ENCODE measurements at places on chromosomes 5 and 9.

DNA sequence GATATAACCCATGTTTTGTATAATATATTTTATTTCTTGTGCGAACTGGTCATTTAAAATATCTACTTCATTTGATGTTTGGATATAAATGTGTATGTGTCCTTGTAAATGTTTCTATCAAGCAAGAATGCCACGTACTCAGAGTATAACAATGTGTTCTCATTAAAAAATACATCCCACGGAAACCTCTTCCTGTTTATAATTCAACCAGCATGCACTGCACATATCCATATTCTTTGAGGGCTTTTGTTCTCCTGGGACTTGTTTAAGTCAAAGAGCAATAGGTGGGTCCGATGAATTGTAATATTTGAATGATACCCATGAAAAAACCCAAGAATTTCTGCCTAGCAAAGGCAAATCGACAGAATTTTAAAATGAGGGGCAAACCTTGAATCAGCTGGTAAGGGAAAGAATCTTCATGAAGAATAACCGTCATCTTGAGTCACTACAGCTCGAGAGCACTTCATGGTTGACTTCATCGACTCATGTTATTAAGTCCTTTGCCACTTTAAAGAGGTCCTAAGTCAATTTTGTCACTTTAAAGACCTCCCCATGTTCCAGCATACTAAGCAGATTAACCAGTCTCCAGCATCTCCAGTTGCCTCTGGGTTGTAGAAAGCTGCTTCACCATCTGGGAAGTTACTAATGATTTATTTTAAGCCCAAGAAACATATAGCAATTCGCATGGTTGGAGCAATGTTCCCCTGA is 80.6 kb downstream of the NPR3 start:
- DNase-seq, result no peak

- peak; percentile 47 for DNase-seq
Measured at GRCh38 chr5:94524841-94525697, 93.3 kb downstream of the KIAA0825 start.

DNA sequence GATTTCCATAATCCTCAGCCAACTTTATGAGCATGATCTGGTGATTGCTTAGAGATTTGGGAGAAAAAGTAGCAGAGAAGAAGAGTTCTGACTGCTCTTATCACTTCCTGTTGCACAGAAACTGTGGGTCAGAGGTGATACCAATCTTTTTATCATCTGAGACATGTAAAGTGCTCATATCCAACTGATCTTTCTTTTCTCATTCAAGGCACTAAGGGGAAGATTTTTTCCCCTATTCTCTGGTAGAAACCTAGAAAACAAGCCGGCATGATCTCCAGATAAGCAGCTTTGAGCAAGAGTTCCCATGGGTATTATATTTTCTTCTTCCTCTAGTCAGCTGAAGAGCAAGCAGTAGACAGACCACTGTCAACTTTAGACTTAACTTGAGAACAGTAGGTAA is 29.0 kb upstream of the GPR150 start:
- DNase-seq, result no peak

DNA sequence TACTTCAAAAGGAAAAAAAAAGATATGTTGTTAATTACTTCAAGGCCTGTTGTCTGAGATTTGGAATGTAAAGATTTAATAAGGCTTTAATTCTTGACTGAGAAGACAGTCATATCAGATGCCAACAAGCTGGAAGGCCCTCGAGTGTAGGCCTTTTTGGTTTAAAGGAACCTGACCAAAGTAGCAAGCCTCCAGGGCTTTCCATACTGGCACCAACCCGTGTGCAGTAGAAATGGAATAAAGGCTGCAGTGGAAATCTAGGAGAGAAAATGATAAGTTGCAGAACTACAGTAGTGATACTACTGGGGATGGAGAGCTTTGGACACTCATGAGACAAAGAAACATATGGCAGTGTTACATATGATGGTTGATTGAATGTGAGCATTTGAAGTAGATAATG is 358.0 kb downstream of the TAF11L14 start:
- no peak for DNase-seq

- no peak for DNase-seq
Measured at GRCh38 chr5:14414656-14415023, 167.0 kb upstream of the OTULINL start.

- no peak for DNase-seq
Measured at GRCh38 chr9:105921057-105921726, 226.9 kb downstream of the TMEM38B start.

- DNase-seq, result no peak
Measured at GRCh38 chr5:136311999-136312398, 53.3 kb downstream of the TRPC7 start.

DNA sequence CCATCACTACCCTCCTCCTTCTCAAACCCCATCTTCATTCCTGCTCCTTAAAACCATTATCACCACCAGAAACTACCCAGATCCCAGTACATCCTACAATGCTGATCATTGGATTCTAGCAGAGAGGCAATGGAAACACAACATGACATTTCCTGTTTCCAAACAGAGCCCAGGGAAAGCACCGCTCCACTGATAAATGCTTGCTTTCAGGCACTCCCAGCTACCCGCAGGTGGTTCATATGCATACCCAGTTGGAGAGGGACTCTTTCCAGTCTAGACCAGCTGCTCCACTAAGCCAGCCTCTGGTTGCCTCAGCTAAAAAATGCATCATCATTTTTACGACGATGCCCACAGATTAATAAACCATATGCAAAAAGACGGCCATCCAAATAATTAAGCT is 39.2 kb upstream of the ACO1 start:
- no peak for DNase-seq

DNA sequence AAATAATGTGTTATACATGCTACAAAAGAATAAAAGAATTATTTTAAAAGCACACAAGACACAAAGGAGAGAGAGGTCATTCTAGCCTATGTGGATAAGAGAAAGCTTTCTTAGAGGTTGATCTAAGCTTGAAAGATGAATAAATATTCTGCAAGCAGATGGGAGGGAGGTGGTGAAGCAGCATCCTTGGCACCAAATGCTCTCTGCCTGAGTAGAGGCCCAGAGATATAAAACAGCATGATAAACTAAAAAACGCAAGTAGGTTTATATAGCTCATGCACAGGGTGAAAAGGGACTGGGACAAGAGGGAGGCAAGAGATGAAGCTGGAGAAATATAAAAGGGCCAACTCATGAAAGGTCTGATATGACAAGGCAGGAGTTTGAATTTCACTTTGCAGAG is 283.2 kb upstream of the POU5F2 start:
- DNase-seq, result no peak

GRCh38 chr5:95924720-95925377 is 36.8 kb downstream of the ELL2 start:
- peak; percentile 88 for DNase-seq

GRCh38 chr5:39466846-39467245 is 42.1 kb upstream of the DAB2 start:
- DNase-seq, result peak; percentile 72

DNA sequence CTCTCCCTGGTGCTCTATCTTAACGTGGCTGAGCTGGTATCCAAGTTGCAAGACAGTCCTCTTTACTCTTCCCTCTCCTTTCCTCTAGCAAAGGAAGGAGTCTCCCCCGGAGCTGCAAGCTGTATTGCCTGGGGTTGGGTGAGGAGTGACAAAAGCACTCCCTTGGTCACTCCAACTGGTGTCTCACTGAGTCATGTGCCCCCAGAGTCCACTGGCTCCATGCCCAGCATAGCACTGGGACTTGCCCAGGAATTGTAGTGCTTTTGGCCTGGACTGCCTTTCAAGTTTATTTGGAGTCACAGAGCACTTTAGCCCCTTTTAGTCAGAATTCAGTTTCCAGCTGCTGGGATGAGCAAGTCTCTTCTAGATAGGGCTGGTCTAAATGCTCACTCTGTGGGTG is 82.6 kb upstream of the FST start:
- no peak for DNase-seq

DNA sequence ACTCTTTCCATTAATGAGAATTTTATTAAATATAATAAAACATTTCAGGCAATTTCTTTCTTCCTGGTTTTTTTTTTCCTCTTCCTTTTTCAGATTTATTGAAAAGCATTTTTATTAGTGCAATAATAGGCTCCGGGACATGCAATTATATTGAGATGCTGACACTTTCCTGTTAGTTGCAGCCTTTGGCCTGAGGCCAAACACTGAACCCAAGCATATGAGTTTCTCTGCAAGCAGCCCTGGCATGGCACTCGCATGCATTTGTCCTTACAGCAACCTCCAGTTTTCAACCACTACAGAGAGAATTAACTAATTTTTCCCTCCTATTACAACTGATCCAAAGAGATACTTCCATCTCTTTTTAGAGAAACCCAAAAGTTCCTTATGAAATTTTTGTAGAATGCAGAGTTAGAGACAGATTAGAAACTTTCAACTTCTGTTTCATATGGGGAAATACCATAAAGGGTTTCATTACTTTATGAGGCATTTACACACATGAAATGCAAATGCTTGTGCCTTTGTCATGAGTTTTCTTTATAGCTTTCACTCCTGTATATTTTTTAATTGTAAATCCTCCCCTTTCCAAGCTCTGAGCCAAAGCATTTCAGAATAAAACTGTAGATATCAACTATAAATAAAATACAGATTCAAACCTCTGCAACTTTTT is 183.0 kb downstream of the CETN3 start:
- DNase-seq, result no peak

DNA sequence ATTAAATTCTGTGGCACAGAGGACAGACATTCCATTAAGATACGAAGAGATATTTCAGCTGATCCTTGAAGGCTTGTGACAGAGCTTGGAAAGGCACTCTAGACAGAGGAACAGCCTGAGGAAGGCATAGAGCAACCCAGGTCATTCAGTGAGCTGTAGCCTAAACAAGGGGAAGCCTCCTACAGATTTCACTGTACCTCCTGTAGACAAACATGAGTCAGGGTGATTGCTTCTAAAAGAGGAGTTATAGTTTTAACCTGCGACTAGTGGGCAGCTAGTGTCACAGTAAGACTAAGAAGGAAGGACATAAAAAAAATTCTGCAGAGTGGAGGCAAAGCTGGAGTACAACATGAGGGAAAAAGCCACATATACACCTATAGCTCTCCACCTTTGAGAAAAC is 43.5 kb upstream of the ANKDD1B start:
- peak; percentile 84 for DNase-seq

GRCh38 chr5:61588216-61588615 is 256.2 kb downstream of the ZSWIM6 start:
- no peak for DNase-seq

- no peak for DNase-seq
Measured at GRCh38 chr5:167713896-167714295, 577.5 kb upstream of the WWC1 start.

DNA sequence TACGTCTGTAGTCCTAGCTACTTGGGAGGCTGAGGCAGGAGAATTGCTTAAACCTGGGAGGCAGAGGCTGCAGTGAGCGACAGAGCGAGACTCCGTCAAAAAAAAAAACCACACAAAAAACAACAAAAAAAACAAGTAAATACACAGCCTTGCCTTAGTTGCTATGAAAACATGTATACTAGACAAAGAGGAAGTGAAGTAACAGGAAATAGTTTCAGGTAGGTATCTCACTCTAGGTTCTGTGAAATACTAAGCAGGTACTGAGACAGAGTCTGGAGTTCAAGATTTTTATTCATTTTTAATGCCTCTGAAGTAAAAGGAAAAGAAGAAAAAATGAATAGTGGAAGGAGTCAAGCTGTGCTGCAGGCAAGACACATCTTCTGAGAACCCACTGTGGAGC is 687.9 kb upstream of the RGMB start:
- no peak for DNase-seq

DNA sequence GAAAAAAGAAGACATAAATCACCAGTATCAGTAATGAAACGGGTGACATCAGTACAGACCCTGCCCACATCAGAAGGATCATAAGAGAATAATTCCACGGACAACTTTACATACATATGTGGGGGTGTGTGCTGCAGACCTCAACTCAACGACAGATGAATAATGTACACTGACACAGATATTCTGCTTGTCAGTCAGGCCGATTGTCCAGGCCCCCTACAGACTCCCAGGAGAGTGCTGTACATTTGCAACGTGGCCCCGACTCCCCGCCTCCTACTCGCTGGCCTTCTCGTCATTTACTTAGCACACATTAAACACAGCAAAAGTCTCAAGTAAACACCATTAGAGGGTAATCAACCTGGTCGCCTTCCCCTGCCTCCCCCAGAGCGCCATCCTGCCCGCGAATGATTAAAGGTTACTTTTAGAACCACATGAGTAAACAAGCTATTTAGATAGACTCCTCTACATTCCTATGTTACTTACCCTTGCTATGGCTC is 3.5 kb upstream of the TMED9 start:
- no peak for DNase-seq

DNA sequence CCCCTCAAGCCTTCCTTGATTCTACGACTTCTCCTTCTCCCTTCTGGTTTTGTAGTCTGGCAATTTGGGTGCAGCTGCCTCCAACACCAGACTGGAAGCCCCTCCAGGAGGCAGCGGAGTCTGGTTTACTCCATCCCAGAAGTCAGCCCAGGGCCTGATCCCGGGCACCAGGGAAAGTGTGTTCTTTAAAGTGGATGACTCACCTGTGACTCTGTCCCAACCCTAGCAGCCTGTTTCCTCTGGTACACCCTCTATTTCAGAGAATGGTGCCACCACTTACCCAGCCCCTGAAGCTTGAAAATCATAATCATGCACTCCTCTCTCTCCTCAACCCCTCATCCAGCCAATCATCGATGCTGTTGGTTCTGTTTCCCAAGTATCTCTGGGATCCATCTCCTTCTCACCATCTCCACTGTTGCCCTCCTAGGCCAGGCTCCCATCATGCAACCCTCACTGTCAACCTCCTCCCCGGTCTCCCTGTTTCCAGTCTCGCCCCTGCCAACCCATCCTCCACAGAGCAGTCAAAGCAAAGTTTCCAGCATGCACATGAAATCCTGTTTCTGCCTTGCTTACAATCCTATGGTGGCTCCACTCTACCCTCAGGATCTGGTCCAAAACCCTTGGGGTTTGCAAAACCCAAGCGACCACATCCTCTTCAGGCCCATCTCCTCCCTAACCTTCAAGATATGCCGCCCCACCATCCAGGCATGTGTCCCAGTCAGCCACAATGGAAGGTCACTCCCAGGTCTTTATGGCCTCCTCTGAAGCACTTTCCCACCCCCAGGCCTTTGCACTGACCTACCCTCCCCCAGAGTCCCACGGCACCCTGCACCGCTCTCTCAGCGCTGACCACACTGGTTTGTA is 10.5 kb downstream of the LHX6 start:
- DNase-seq, result no peak

- DNase-seq, result no peak
Measured at GRCh38 chr5:28156981-28157380, 1118.6 kb upstream of the CDH9 start.

- no peak for DNase-seq
Measured at GRCh38 chr9:121182101-121182836, 19.4 kb downstream of the RAB14 start.

Data from inflammatory macrophage (primary cell).